ENCODE measurements at places on chromosomes 12 and 14.

GRCh38 chr12:53575502-53576249 lies 50.5 kb downstream of the ATF7 start:
- H3K4me3 ChIP-seq: no peak overlapping the region
- DNase-seq: no peak
- no peaks in the 10 kb centered on the region for H3K27me3 ChIP-seq
- H3K36me3 ChIP-seq: no peaks in the 10 kb centered on the region
- H3K27ac ChIP-seq: no peak overlapping the region

DNA sequence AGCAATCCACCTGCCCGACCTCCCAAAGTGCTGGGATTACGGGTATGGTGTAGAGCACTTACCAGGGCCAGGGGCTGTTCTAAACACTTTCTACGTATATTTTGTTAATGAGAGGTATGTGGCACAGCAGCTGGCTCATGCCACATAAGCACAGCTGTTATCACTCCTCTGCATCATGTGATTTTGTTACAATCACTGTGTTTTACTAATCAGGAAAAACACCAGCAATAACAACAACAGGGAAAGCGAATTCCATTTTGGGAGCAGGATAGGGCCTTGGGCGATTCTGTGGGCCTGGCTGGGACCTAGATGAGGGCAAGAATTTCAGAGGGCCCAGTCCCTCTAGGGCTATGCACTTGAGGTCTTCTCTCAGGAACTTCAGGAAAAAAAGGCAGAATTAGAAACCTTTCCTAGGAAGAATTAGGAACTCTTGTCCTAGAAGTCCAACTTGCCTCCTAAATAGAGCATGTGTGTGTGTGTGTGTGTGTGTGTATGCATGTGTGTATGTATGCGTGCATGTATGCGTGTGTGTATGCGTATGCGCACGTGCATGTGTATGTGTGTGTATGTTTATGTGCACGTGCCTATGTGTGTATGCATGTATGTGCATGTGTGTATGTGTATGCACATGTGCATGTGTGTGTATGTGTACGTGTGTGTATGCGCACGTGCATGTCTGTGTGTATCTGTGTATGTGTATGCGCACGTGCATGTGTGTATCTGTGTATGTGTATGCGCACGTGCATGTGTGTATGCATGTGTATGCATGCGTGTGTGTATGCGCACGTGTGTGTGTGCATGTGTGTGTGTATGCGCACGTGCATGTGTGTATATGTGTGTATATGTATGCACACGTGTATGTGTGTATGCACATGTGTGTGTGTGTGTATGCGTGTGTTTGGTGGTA lies 41.8 kb upstream of the CORO1C start:
- H3K36me3 ChIP-seq: no peaks in the 10 kb centered on the region
- peak overlapping the region; percentile 74 for H3K27ac ChIP-seq
- peaks cover 65% of the 10 kb centered on the region for H3K4me1 ChIP-seq

DNA sequence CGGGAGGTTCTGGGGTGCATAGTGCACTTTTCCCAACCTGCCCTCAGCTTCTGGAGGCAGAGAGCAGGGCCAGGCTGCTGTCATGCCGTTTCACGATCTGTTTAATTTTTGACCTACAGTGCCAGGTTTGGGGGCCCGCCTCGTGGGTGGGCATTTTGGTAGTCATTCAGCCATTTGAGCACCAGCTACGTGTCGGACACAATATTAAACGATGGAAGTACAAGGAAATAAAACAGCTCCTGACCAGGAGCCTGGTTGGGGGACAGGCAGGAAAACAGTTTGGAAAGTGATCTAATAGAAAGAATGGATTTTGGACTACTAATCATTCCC lies 708 bp downstream of the FNTB start:
- peaks cover 18% of the 10 kb centered on the region for H3K4me1 ChIP-seq
- peak overlapping the region; percentile 88 for H3K27ac ChIP-seq
- H3K36me3 ChIP-seq: no peaks in the 10 kb centered on the region
- DNase-seq: no peak
- H3K4me3 ChIP-seq: peak overlapping the region; percentile 49

- no peak for DNase-seq
- no peaks in the 10 kb centered on the region for H3K4me1 ChIP-seq
- H3K27me3 ChIP-seq: no peaks in the 10 kb centered on the region
- H3K27ac ChIP-seq: no peak overlapping the region
- H3K4me3 ChIP-seq: no peak overlapping the region
- no peaks in the 10 kb centered on the region for H3K36me3 ChIP-seq
These were observed 37.8 kb downstream of the SRRM4 start for GRCh38 chr12:119019166-119019565.

- no peaks in the 10 kb centered on the region for H3K27me3 ChIP-seq
- no peak overlapping the region for H3K4me3 ChIP-seq
- H3K4me1 ChIP-seq: peaks cover 28% of the 10 kb centered on the region
- no peak overlapping the region for H3K27ac ChIP-seq
- no peak for DNase-seq
- H3K36me3 ChIP-seq: peaks cover 21% of the 10 kb centered on the region
These were observed 2.6 kb downstream of the KIAA0586 start for GRCh38 chr14:58430156-58430555.

DNA sequence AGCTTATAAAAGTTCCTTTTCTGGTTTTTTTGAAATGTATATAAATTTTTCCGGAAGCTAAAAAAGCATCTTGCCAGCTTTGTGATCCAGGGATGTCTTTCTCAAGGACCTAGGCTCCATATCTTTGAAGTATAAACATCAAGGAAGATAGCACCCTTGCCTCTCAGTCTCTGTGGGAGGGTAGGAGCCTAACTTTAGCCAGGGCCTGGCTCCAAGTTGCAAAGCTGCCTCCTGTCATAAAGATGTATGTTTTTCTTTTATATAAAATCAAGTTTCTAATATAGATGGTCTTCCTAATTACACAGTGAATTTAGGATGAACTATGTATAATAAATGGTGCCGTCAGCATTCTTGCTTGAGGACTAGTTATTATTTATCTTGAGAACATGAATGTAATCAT lies 612.6 kb upstream of the USP15 start:
- no peaks in the 10 kb centered on the region for H3K36me3 ChIP-seq
- DNase-seq: no peak
- H3K27ac ChIP-seq: no peak overlapping the region
- H3K27me3 ChIP-seq: no peaks in the 10 kb centered on the region

GRCh38 chr14:82694820-82695219 lies 1161.2 kb upstream of the SEL1L start:
- H3K27ac ChIP-seq: no peak overlapping the region
- no peaks in the 10 kb centered on the region for H3K4me1 ChIP-seq
- no peak overlapping the region for H3K4me3 ChIP-seq
- no peaks in the 10 kb centered on the region for H3K36me3 ChIP-seq
- no peaks in the 10 kb centered on the region for H3K27me3 ChIP-seq

GRCh38 chr14:77559381-77559780 lies 57.1 kb downstream of the SPTLC2 start:
- H3K4me1 ChIP-seq: no peaks in the 10 kb centered on the region
- H3K27me3 ChIP-seq: no peaks in the 10 kb centered on the region
- H3K36me3 ChIP-seq: peaks cover 15% of the 10 kb centered on the region

- H3K36me3 ChIP-seq: peaks cover 31% of the 10 kb centered on the region
- peaks cover 41% of the 10 kb centered on the region for H3K4me1 ChIP-seq
- no peaks in the 10 kb centered on the region for H3K27me3 ChIP-seq
- H3K27ac ChIP-seq: no peak overlapping the region
These were observed 17.4 kb downstream of the RPS6KL1 start for GRCh38 chr14:74905595-74906142.

DNA sequence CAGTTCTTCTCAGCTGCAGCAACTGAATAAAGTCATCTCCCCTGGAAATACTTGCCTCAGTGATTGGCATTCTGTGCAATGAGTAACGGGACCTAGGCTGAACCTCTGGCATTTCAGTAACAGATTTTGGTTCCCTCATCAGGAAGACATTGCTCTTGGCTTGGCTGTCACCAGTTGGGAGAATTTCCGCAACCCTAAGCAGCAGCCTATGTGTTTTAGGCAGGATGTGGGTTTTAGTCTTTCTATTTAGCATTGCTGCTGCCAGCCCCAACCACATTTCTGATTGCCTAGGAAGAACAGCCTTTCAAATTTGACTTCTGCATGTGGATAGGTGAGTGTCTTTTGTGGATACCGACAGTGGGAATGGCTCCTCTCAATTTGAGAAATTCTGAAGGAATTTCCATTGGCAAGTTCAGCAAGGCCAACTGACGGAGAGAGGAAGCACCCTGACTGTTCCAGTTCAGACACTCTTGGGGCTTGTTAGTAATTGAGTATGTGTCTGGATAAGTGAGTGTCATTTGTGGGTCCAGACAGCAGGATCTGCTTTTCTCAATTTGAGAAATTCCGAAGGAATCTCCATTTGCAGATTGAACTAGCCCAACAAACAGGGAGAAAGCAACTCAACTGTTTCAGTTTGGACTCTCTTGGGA lies 19.0 kb upstream of the CLEC2A start:
- H3K27ac ChIP-seq: no peak overlapping the region
- no peaks in the 10 kb centered on the region for H3K27me3 ChIP-seq
- no peak overlapping the region for H3K4me3 ChIP-seq

All from right atrium auricular region (tissue), 2 donors.